Lung (tissue), 17 donors: ENCODE measurements at places on chromosomes 2 and 18. TPM values are rescaled to one million over a fixed set of nuclear protein-coding genes. Genes with fewer than 3 reads are reported as not detected.

DNA sequence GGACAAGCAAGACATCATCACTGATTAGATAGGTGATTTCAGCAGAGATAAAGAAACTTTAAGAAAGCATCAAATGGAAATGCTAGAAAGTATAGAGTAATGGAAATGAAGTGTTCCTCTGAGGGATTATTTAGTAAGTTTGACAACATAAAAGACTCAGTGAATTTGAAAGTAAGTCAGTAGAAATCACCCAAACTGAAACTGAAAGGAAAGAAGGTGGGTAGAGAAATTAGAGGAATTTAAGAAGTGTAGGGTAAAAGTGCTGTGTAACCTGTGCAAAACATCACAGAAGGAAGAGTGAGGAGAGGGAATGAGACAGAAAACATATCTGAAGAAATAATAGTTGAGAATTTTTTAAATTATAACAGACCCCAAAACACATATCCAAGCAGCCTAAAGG is 343.1 kb downstream of the CBLN2 start:
- DNase-seq, result no peak

- no peak for DNase-seq
Measured at GRCh38 chr2:119672161-119672862, 6.7 kb upstream of the TMEM177 start.

DNA sequence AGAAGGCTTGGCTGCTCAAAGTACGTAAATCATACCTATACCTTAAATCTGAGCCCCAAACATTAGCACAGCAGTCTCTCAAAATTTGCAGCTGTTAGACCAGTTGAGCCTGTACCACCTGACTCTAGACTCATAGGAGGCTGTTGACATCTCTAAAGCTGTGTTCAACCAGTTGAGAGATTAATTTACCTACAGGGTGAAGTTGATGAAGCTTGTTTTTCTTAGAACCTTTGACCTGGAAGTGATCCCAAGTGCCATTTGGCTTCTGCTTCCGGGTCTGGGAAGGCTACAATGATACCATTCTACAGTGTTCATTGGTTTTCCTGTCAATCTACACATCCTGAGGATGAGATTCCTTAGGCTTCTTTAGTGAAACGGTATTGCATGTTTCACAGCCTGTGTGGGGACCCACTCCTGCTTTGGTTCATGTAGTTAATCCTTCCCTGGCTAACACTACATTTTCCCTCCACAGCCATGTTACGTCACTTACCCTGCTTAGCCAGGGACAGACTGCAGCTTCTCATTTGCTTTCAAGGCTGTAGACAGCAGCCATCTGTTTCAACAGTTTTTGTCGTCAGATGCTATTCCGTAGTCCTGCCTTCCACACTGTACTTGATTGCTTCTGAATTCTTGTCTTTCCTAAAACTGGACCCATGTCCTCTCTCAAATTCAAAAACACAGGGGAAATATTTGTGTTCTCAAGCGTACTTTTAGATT is 4.7 kb upstream of the IL1RL2 start:
- DNase-seq, result peak; percentile 43

DNA sequence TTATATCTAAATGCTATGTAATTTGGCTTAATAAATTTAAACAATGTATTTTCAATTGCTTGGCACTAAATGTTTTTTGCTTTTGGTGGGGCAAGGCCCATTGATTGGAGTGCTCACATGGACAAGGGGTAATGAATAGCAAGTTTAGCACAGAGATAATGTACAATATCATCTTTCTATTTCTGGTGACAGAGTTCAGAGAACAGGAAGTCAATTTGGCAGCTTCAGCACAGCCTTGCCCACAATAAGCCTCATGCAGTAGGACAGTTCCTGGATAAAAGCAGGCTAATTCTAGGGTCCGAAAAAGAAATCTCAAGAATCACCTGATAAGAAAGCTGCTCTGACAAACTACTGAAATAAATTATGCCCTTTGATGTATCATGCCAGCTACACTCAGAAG is 443.9 kb upstream of the FSHR start:
- no peak for DNase-seq

GRCh38 chr18:63346480-63347183 is 20.4 kb downstream of the KDSR start:
- no peak for DNase-seq

The SLC30A3 gene
- 0.31 TPM for total RNA-seq

The GPBAR1 gene
- total RNA-seq, result 0.60 TPM

The DUSP19 gene
- total RNA-seq, result 8.8 TPM

- peak; percentile 39 for DNase-seq
Measured at GRCh38 chr2:158458617-158458920, 1.8 kb downstream of the PKP4 start.

The STPG4 gene
- total RNA-seq, result 1.0 TPM

The ZNF385B gene
- total RNA-seq, result 70.8 TPM

DNA sequence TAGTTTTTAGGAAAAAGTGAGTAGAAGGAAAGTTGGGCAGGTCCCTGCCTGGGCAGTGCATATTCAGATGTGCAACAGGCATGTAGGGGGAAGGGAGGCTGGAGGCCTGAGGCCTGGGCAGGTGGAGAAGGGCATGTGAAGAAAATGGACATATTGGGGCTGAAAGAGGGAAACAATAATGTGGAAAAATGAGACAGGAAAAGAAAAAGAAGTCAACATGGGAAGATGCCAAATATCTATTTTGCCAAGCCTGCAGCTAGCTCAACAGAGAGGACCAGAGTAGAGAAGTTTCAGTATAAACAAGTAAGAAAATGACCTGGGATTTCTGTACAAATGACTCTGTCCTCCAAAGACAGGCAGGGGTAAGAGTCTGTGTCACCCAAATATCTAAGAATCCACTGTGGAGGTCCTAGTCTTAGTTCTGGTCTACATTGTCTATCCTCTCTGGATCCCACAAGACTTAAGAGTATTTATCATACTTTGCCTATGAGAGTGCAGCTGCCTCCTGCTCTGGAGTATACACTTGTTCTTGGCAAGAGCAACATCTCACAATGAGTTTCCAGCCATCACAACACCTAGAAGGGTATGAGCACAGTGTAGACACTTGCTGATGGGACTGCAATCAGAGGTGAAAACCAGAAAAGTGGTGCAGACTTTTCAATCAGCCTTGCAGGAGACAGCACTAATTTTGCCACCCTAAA is 80.2 kb downstream of the CLHC1 start:
- DNase-seq, result no peak

The PSMA8 gene
- not detected for total RNA-seq

The ATOH8 gene
- 51.4 TPM for total RNA-seq

The RAD51AP2 gene
- total RNA-seq, result 0.46 TPM

DNA sequence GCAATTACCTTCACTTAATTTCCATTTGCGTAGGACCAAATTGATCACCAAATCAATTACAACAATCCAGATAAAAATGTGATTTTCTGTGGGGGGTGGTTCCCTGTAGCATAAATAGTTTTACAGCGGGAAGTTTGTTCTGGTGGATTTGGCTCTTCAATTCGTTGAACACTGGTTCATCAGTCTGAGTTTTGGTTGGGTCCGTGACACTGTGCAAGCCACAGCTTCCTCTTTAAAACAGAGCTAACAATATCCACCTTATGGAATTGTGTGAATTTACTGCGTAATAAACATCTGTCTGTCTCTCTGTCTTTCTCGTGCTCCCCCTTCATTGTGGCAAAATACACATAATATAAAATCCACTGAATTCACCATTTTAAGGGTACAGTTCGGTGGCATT is 310.8 kb downstream of the TGIF1 start:
- no peak for DNase-seq

- DNase-seq, result no peak
Measured at GRCh38 chr2:238139196-238140039, 950 bp downstream of the KLHL30 start.

DNA sequence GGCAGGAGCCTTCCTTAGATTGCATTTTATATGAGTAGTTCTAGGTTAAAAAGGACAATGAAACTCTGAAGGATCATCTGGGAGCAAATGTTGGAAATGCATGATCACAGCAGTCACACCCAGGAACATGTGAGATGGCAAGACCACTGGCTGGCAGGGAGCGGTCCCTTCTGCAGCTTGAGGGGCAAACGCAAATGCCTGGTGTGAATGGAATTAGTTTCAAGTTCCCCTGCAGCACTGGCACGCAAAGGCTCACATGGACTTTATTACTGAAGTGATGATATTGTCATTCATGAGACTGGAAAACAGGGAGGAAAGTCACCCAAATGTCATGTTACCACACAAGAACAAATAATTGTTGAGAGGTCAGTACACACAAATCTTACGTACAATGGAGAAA is 223.3 kb downstream of the FBXO15 start:
- DNase-seq, result no peak

DNA sequence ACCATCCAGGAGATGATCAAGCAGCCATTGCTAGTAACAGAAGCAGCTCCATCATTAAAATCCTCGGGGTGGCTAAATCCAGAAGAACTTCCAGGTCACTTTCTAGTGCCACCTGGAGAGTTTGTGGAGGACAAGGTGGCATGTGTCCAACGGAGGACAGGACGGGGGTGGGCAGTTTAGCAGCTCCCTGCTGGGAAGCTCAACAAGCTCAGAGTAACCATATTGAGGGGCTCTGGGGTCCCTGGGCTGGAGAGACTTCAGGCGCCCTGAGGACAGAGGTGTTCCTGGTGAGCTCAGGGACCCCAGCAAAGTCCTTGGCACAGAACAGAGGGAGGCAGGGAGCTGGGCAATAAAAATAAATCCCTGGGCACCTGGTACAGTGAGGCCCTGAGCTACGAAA is 140.0 kb upstream of the FHL2 start:
- DNase-seq, result no peak

- DNase-seq, result peak; percentile 61
Measured at GRCh38 chr18:499776-500631, 497 bp downstream of the COLEC12 start.

The DAW1 gene
- total RNA-seq, result 18.7 TPM

GRCh38 chr2:72973566-72974435 is 56.5 kb downstream of the EMX1 start:
- DNase-seq, result peak; percentile 54

The CNRIP1 gene
- 29.3 TPM for total RNA-seq

- peak; percentile 86 for DNase-seq
Measured at GRCh38 chr2:42859006-42859552, 66.7 kb upstream of the HAAO start.

DNA sequence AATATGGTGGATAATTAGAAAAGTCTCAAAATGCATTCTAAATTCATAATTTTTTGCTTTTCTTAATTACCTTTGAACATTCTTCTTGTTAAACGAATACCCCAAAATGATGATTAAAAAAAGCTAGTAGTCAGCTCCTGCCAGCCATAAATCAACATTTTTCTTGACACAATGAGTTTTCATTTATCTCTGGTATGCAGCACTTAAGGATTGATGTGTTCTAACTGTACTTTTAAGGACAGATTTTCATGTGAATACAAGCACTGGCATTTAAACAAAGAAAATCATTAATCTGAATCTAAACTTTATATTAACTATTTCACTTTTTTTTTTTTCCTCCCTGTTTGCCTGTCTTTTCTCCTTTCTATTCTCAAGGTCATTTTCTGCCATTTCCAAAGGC is 976.8 kb downstream of the TMEM182 start:
- DNase-seq, result no peak

The ALK gene
- 0.25 TPM for total RNA-seq

DNA sequence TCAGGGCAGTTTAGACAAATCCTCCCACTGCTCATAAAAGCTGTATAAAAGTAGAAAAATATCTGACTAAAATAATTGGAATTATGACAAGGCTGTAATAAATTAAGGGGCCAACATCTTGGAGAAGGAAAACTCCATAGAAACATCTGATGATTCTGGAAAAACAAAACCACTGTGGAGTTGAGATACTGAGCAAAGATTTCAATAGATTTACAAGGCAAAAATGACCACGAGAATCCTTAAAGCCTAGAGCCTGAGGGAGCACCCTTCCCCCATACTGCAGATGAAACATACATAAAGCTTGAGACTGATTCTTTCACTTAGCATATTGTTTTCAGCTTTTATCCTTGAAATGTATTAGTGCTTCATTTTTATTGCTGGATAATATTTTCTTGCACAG is 286.4 kb upstream of the MMADHC start:
- DNase-seq, result no peak
